ENCODE measurements at places on chromosomes 4 and X.

DNA sequence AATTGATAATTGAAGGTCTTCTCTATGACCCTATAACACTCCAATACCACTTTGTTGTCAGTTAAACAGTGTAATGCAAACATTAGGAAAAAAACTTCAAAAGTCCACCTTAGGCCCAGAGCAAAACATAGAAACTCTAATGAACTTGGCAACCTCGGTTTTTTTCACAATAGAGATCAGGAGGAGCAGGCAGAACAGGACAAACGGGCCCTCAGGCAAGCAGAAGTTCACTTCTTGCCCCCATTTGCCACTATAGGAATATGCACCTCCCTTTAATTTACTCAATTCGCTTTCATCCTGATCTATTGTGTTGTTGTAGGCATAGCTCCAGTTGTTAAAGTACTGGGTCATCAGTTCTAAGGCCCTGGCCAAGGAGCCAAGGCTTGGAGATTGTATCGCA lies 18.2 kb downstream of the ACOX3 start:
- DNase-seq = no peak

DNA sequence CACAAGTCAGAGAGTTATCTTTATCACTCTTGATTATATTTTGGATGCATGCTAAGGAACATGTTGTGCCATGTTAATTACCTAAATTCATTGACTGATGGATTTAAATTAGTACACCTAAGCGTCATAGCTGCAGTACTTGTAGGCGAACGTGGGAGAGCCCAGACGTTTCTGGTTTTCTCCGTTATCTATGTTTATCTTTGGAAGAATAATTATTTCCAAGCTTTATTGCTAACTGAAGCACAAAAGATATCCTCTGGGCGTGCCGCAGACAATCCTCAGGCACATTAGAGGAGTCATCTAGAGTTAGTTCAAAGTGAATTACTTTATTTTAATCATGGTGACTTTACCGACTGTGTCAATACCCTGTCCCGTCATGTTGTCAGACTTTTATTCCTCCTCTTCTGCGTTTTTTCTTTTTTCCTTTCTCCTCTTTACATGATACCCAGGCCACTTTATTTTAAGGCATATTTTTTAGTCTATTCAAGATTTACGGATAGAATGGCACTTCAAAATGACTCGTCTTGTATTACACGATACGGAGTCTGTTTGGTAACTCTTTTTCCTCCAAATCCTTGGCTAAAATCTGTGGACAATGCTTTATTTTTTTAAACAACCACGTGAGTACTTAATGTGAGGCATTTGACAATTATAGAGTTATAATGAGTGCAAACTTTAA lies 632.0 kb upstream of the TENM3 start:
- DNase-seq = no peak

DNA sequence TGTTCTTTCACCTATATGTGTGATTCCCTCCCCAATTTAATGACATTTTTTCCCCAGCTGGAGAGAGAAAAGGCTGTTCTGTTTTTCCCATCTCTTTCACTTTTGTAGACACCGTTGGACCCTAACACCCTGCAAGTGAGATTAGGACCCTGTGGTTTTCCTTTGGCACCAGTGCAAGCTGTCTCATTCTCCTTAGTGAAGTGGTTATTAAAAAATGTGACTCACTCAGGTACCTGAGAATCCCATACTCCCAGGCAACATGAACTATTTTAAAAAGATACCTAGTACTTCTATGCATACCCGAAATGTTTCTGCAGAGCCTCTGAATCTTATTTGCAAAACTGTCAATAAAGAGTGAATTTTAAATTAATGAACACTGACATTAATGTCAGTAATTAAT lies 175.7 kb upstream of the TBC1D9 start:
- no peak for DNase-seq

DNA sequence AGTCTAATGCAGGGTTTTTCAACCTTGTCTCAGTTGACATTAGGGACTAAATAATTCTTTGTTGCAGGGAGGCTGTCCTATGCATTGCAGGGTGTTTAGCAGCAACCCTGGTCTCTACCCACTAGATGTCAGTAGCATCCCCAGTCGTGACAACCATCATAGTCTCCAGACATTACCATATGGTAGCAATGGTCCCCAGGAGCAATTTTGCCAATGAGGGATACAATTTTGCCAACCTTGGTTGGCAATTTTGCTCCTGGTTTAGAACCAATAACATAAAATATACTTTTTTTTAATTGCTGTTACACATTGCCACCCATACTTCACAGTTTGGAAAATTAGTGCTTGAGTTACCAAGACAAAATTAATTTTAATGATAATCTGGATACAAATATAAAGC lies 6.0 kb downstream of the EREG start:
- no peak for DNase-seq

DNA sequence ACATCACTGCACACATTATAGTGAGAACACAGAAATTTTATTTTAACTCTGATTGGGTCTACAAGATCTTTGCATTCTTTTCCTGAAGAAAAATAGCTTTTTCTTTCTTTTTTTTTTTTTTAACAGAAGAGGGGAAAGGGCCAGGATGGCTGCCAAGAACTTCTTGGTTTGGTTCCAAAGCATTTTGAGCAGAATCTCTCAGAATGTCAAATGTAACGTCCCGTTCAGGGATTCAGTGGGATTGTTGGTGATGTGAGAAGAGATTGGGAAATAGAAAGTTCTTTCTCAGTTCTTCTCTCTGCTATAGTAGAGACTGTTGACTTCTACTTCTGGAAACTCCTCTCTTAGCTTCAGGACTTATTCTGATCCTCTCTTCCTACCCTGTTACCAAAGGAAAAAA lies 70.9 kb upstream of the CBR4 start:
- DNase-seq = no peak

DNA sequence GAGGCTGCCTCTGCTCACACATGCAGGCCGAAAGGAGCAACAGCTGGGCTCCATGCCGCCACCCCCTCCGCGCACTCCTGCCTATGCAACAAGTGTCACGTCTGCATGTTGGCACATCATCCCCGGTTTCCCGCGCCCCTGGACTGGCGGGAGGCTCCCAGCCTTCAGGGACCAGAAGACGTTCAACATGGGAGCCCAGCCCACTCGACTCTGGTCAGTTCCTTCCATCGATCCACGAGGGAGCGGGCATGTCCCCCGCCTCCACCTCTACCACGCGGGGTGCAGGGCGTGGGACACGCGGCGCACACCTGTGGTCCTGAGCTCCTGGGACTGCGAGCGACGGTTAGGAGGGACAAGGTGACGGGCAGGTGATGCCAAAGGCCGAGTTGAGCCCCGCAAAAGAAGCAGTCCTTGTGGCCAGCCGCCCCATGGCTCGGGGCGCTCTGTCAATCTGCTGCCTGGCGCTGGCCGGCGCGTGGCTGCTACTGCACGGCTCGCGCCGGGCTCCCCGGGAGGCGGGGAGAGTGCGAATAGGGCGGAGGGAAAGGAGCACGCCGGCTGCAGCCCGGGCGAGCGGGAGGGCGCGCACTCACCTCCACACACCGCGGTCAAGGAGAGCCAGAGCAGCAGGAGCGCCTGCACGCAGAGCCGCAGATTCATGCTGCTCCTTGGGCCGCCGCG lies 645 bp downstream of the APLN start:
- no peak for DNase-seq

DNA sequence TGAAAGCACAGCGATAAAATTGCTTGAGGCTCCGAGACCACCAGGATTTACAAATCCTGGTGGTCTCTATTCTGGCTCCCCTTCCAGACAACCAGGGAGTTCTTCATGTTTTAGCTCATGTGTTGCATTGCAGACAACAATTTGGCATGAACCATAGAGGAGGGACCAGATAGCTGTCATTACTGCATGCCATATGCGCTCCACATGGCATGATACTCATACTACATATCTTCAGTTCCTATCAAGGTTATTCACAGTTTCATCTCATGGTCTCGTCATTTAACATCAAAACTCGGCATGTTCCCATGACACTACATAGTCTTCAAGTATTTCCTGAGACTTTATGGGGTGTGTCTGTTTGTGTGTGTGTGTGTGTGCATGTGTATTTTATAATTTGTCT lies 220.3 kb downstream of the OR13H1 start:
- no peak for DNase-seq

- no peak for DNase-seq
Observed at GRCh38 chr4:81881855-81882621, 410.3 kb upstream of the RASGEF1B start.

- DNase-seq = no peak
Observed at GRCh38 chr4:169993531-169993930, 32.7 kb downstream of the MFAP3L start.

GRCh38 chrX:22247169-22247568 lies 25.5 kb upstream of the CBLL2 start:
- peak; percentile 2 for DNase-seq

DNA sequence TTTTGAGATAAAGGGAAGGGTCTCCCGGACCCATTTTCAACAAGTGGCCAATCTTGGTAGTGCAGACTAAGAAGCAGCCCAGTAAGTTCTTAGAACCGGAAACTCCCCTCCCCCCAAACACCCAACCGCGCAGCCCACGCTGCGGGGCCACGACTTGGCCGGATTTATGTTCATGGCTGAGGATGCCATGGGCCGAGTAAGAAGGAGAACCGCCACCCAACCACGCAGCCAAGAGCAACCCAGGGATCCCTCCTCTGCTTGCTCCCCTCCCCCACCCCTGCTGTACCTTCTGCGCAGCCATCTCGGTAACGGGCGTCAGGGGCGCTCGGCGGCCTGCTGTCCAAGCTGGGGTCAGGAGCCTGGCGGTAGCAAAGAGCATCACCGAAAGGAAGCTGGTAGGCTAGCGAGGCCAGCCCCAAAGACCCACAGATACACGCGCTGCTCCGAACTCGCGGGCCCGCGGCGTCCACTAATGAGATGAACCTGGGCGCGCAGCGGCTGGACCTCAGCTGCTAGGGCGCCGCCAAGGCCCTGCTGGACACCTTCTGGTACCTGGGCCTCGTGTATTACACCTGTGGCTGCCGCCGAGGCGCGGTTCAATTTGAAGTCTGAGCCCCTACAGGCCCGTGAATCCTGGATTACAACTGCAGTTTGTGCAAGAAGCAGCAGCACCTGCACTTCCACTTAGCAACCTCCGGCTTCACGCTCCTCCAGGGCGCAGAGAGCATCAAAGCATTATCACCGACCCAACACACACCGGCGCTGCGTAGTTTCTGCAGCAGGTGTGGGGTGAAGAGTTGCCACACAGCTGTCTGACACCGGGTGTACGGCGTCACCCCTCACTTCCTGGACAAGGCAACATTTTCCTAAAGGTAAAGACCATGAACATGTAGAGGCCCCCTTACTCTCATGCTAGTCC lies 63.4 kb downstream of the NUDT10 start:
- DNase-seq = no peak

DNA sequence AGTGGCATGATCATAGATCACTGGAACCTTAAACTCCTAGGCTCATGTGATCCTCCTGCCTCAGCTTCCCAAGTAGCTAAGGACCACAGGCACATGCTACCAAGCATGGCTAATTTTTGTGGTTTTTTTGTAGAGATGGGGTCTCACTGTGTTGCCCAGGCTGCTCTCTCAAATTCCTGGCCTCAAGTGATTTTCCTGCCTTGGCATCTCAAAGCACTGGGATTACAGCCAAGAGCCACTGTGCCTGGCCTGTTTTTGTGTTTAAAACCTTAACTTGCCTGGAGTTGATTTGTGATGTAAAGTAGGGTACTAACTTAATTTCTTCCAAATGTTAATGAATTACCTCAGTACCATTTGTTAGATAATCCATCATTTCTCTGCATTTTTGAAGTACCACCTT lies 22.3 kb downstream of the DLG3 start:
- DNase-seq = no peak

GRCh38 chr4:124019749-124020549 lies 623.4 kb downstream of the SPRY1 start:
- DNase-seq = no peak

DNA sequence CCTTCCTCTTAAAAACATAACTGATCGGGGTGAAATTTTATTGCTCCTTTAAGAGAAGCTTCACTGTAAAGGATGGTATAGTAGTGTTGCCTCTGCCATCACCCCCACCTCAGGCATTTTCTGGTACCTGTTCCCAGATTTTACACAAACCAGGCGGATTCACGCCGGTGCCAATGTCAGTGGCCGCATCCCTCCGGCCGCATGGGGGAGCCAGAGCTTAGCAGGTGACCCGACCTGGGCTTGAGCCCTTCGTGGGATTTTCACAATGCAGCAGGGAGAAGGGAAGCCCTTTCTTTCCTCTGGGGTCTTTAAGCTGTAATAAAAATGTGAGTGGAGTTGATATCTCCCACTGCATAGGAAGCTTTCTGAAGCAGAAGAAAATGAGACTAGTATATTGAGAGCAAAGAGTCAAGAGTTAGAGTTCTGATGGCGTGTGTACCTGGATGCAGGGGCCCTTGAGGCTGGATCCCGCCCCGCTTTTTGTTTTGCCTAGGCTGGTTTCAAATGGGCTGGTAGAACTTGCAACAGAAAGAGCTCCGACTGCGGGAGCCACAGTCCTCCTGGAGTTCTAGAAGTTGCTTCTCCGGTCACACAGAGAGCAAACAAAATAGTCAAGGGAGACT lies 59.4 kb downstream of the POLR2B start:
- no peak for DNase-seq

DNA sequence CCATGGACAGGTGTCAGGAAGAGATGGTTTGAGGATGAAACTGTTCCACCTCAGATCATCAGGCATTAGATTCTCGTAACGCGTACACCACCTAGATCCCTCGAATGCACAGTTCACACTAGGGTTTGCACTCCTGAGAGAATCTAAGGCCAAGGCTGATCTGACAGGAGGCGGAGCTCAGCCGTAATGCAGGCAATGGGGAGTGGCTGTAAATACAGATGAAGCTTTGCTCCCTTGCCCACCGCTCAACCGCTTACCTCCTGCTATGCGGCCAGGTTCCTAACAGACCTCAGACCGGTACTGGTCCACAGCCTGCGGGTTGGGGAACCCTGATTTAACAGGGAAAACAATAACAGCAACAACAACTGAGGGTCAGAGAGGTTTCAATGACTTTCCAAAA lies 2.0 kb upstream of the TEC start:
- no peak for DNase-seq

GRCh38 chr4:52658641-52659000 lies 480 bp downstream of the USP46 start:
- DNase-seq = no peak

- DNase-seq = no peak
Observed at GRCh38 chr4:182871616-182872015, 45.6 kb downstream of the DCTD start.

- DNase-seq = no peak
Observed at GRCh38 chrX:101362116-101362515, 13.6 kb upstream of the TIMM8A start.

DNA sequence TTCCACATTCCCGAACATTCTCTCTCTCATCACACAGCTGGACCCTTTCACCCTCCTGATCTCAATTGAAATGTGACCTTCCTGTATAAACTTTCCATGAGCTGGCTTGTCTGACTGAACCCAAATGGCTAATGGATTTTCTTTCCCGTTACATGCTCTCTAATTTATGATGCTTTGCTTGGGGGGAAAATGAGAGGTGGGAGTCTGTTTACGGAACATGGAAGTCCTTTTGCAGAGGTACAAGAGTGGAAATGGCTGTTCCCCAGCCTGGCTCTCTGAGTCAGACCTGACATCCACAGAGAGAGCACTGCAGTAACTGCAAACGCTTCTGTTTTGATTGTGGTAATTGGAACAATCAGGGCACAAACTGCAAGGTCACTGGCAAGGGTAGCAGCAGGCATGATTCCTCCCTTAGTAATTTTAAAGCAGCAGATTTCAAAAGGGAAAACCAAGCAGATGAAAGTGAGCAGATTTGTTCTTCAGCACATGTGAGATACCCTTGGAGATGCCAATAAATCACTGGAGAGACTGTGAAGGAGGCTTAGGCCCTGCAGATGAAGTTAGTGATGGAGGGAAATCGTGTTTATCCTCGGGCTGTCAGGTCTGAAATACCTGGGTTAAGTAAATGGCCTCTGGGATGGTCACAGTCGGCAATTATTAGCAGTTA lies 83.9 kb downstream of the SNCA start:
- peak; percentile 36 for DNase-seq
